Muscle of back (tissue), 13 donors: ENCODE measurements at places on chromosomes 7 and 10.

GRCh38 chr10:127228195-127228787 lies 31.9 kb upstream of the INSYN2A start:
- DNase-seq = no peak

DNA sequence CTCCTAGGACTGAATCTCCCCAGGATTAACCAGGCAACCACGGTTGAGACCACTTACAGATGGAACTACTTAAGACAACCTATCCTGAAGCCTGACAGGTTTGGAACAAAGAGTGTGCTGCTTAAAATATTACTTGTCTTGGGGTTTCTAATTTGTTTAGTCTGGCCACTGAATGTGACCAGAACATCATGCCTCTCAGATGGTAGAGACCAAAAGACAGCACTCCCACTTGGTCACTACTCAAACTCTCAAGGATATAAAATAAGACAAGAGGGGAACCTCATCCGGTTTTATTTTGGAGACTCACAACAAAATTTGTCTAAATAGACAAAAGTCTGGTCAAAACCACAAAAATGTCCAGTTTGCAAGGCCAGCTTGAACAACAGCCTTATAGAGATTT lies 15.3 kb downstream of the MRPL32 start:
- no peak for DNase-seq

DNA sequence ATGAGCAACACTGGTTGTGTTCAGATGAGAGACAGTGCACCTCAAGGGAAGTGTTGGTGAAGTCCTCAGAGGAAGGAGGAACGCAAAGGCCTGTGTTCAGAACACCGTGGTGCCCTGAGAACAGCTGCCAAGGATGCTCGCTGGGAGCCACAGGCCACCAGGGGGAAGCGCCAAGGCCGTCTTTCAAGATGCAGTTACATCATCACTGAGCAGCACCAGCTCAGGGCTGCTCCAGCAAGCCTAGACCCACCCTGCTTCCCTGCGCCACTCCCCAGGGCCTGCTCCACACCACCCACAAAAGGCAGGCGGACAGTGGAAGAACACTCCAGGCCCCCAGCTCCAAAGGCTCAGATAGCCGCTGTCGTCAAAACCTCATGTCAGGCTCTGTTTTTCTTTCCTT lies 378.8 kb downstream of the DPP6 start:
- DNase-seq = no peak

DNA sequence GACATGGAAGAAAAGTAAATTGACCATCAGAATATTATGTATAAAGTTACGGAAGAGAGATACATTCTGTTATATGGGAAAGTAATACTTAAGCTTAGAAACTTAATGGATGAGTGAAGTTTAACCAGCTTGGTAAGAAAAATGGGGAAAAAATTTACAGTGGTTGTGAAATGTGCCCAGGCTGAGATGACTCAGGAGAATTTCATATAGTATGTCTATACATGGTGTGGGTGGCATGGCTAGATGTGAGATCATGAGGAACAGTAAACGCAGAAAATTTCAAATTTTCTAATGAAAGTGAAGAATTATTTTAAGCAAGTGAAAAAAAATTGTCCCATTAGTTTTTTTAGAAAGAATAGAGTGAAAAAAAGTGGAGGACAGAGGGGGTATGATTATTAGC lies 552.5 kb upstream of the SORCS1 start:
- DNase-seq = no peak

GRCh38 chr7:105876964-105877601 lies 684 bp upstream of the ATXN7L1 start:
- no peak for DNase-seq

- no peak for DNase-seq
These were observed 116.3 kb downstream of the CUX1 start for GRCh38 chr7:101933688-101934121.

GRCh38 chr7:128841171-128841690 lies 11.0 kb downstream of the FLNC start:
- DNase-seq = no peak

- no peak for DNase-seq
These were observed 202.4 kb upstream of the HABP2 start for GRCh38 chr10:113350311-113351040.

- no peak for DNase-seq
These were observed 125.0 kb downstream of the FAM53B start for GRCh38 chr10:124619195-124619594.

DNA sequence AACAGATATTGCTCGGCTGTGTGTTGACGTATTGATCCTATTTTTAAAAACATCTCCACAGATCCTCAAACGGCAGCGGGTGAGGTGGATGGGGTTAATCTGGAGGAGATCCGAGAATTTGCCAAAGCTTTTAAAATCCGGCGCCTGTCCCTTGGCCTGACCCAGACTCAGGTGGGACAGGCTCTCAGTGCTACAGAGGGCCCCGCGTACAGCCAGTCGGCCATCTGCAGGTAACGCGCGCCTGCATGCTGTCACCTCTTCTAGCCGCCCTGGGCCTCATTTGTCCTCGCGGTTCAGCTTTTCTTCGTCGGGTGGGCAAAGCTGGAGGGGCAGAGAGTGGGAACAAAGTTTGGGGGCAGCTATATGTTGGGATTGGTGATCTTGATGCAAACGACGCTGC lies 105.7 kb upstream of the YAE1 start:
- no peak for DNase-seq

DNA sequence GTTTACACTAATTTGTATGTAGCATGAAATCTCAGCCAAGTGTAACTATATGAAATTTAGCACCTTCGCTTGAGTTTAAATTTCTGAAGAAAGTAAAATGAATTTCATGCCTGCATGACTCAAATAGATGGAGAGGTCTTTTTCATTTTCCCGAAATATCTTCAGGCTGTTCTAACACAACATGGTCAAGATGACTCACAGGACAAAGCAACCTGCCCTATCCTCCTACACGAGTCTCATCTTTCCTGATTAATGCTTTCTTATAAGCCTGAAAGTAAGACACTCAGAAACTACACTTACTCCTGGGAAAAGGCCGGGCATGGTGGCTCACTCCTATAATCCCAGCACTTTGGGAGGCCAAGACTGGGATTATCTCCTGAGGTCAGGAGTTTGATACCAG lies 41.2 kb downstream of the CH25H start:
- DNase-seq = no peak

- DNase-seq = no peak
These were observed 199.4 kb downstream of the TSPAN12 start for GRCh38 chr7:120658516-120658915.

DNA sequence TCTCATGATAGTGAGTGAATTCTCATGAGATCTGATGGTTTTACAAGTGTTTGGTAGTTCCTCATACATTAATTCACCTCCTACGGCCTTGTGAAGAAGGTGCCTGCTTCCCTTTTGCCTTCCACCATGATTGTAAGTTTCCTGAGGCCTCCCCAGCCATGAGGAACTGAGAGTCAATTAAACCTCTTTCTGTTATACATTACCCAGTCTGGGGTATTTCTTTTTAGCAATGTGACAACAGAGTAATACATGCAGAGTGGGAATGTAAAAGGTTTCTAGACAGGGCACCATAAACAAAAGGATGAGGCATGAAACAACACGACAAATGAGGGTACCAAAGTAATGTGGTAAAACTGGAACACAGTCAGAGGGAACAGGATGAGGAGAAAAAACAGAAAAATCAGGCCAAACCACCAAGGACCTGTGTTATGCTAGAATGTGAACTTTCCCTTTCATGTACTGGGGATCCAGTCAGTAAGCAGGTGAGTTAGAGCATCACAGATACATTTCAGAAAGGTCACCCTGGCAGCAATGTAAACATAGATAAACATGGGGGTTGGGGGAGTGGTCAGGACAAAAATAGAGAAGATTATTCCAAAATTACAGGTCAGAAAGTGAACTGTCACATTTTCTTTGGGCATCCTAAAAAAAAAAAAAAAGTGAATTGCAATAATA lies 31.9 kb downstream of the ANKRD26 start:
- DNase-seq = no peak

DNA sequence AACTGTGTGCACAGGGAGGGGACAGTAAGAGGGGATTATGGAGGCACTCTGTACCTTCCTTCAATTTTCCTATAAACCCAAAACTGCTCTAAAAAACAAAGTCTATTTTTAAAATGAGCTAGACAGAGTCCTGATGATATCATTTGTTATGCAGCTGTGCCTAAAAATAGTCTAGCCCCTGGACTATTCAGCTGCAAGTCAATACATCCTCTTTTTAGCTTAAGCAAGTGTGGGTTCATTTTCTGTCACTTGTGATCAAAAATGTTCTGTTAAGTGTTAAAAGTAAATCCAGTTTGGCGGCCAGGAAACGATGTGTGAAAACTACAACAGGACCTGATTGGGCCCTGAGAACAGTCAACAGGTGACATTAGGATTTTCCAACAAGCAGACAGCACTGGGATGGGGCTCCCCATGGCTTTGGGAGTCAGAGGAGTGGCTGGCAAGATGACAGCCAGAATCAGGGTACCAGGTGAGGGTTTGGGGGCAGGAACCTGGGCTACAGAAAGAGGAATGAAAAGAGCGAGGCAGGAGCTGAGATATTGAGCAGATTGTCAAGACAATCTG lies 33.9 kb downstream of the FAM107B start:
- DNase-seq = no peak

- DNase-seq = no peak
These were observed 141.0 kb downstream of the PTEN start for GRCh38 chr10:88004451-88004850.

DNA sequence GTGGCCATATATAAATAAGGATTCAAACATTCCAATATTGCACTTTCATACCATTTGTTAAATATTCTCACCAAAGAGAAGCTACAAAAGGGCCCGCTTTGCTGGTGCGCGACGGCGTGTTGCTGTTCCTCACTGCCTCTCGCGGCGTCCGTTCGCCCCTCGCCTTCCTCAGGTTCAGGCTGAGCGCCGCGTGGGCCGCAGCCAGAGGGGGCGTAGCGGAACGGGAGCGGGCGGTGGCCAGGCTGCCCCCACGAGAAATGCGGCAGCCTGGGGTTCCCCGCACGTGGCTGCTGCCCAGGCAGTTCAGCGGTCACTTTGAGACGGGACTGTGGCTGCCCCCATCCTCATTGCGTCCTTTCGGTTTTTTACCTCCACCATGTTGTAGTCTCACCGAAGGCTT lies 67.3 kb upstream of the VWDE start:
- DNase-seq = no peak

GRCh38 chr7:1413936-1414639 lies 45.2 kb downstream of the MICALL2 start:
- DNase-seq = no peak

DNA sequence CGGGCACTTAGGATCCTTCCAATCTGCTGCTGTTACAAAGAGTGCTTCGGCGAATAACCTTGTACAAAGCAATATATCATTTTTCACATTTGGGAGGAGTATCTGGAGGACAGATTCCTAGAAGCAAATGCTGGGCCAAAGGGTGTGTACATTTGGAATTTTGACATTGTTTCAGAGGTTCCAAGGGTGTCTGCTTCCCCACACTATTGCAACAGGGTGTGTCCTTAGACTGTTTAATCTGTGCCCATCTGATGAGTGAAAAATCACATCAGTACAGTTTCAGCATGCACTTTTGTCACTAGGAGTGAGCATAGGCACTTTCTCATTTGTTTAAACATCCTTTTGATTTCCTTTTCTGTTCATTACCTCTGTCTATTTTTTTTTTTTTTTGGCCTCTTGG lies 8.6 kb upstream of the ELFN1 start:
- no peak for DNase-seq
